ENCODE measurements at places on chromosomes 11 and 22. TPM values are rescaled to one million over a fixed set of nuclear protein-coding genes. Genes with fewer than 3 reads are reported as not detected.

GRCh38 chr11:90476442-90477007, 253.7 kb upstream of the CHORDC1 start:
- DNase-seq, result peak; percentile 63

- DNase-seq, result no peak
Observed at GRCh38 chr11:73239111-73239521, 21.0 kb downstream of the P2RY2 start.

The CCND1 gene
- total RNA-seq, result 118 TPM

The MS4A7 gene
- not detected for total RNA-seq

DNA sequence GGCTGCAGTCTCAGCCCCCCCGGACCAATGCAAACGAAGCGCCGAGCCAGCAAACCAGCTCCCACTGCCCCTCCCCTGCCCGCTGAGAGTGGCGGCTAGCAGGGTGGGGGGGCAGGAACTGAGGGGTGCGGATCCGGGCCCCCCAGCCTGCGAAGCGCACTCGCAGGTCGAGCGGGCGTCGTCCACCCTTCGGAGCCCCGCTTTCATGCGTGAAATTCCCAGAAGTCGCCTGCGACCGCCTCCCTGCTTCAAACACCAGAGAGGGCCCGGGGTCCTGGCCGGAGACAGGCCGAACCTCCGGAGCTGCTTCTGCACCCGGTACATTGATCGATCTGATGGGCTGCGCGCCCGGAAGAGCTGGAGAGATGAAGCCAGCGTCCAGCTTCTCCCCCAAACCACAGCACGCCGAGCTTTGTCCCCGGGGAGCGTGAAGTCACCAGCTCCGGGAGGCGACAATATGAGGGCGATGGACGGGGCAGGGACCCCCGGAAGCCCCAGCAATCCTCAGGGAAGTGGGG, 646 bp upstream of the PATZ1 start:
- peak; percentile 38 for DNase-seq

- no peak for DNase-seq
Observed at GRCh38 chr22:21761086-21761485, 25.5 kb upstream of the YPEL1 start.

DNA sequence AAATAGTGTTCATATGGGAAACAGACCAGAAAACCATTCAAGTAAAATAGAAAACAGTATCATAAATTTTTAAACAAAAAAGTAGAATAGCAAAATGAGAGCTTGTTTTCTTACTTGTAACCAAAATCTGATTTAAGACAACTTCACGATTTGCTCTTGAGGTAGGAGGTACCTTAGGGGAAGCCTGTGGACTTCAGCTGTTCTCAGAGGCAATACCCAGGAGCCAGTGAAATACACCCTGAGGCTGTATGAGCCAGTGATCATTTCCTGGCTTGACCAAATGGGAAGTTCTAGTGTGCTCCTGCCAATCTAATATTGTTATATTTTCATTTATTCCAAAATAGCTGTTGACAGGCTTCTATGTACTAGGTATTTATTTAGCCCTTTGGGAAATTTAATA, 104.8 kb downstream of the ARHGAP42 start:
- DNase-seq, result peak; percentile 36

GRCh38 chr11:77819921-77820564, 479 bp downstream of the RSF1 start:
- DNase-seq, result peak; percentile 29
